Stimulated activated CD4-positive, alpha-beta T cell treated with anti-CD3 and anti-CD28 coated beads, Interleukin-12 subunit alpha, Interleukin-12 subunit beta, amount 100 ng/mL, for 4 hours (primary cell): ENCODE measurements at places on chromosomes 3 and 15.

DNA sequence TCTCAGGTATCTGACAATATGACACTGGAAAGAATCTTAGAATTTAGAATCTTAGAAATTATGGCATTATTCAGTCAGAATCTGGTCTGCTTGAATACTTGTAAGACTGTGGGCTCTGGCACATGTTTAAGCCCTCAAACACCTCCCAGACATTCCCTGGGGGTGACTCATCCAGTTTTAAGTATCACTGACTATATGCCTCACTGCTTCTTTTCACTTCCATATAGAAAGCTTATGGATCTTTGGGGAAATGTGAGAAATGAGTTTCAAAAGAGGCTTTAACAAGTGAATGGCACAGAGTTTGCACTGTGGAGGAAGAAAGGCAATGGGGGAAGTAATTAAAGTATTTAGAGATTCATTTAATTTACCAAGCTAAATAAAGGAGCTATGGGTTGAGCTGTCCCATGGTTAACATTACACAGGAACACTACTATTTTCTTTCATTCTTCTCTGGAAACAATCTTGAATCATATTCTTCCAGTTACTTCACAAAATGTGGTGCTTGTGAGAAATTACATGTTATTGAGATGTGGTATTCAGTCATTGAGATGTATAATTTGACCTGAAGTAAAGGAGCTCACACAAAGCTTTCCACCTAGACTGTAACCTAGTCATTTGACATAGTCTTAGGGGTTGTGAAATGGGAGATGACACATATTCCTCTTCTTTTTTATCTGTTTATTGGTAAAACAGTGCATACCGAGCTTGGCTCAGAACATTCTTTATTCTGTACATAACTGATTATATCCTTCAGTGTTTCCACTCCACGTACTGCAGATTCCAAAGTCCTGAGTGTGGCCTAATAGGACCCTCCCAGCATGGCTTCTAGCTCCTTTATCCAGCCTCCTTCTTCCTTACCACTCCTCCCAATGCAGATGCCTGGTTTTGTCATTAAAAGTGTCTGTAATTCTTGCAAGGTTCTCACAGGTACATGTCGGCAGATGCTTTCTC, 544.6 kb upstream of the NECTIN3 start:
- DNase-seq = no peak

DNA sequence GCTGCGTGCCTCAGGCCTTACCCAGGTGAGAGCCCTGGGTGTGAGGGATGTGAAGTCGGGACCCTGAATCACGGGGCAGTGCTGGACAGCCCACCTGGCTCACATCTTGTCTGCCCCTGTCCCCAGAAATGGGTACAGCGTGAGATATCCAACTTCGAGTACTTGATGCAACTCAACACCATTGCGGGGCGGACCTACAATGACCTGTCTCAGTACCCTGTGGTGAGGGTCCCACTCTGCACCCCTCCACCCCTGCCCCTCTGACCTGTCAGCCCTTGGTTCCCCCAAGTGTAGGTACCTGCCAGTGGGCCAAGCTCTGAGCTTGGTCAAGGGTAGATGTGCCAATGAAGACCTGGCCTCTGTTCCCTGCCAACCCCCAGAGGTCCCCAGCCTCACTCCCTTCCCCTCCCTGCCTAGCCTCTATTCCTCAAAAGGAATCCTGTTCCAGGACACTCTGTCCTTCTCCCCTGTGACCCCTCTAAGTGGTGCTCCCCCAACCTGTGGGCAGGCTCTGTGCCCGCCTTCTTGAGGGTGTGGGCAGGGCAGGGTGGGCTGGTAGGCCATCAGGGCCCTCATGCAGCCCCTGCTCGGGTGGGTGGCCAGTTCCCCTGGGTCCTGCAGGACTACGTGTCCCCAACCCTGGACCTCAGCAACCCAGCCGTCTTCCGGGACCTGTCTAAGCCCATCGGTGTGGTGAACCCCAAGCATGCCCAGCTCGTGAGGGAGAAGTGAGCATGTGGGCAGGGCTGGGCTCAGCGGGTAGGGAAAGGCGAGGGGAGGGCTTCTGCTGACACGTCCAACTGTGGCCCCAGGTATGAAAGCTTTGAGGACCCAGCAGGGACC, 25.1 kb downstream of the NBEAL2 start:
- DNase-seq = no peak

- DNase-seq = no peak
Observed at GRCh38 chr3:170180079-170180907, 1.2 kb downstream of the PHC3 start.

- DNase-seq = no peak
Observed at GRCh38 chr15:90036343-90036742, 35.2 kb downstream of the ZNF710 start.

DNA sequence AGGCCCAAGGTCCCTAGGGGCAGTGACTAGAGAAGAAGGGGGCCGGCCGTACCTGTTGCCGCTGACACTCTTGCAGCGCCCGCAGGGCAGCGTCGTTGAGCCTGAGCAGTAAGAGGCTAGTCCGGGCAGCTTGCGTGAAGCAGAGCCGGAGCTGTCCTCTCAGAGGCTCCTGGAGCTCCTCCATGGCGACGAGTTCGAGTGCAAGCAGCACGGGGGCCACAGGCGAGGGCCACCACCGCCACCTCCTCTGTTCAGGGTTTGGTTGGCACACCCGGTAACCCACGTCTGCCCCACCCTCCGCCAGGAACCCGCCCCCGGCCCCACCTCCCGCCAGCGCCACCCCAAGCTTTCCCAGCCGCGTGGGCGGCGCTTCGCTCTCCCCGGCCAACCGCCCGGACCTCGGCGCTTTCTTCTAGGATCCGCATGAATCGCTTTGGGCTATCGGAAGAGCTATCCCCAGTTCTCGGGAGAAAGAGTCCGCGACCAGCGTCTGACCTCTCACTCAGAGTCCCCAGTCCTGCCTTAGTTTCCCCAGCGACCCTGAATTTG, at the start of gene ELL3:
TSS of gene ELL3 (minus strand) at position 249 of the 549 bp plus-strand sequence. CDS start at position 184, 65 bp downstream.
- DNase-seq = peak; percentile 71

- DNase-seq = no peak
Observed at GRCh38 chr3:142180761-142181362, 31.5 kb upstream of the TFDP2 start.

DNA sequence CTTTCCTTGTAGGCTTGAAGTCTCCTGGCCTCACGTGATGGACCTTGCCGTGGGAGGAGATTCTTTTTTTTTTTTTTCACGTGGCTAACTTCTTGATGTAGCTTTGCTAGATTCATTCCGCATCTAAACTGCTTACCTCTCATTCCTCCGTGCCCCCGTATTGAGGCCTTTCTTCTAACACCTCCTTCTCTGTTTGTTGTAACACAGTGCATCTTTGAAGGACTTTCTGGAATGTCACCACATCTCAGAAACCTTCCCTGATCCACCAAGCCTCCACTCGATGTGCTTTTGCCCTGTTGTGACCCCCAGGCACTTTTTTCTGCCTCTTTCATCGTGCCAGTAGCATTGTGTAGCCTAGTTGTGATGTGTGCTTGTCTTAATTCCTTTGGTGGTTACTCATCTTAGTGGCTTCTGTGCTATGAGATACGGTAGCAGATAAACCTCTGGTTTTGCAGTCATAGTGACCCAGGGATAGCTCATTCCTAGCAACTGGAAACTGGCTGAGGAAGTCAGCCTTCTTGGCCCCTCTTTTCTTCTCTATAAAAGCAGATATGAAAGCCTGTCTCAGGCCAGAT, 1.6 kb upstream of the BNC1 start:
- DNase-seq = no peak

DNA sequence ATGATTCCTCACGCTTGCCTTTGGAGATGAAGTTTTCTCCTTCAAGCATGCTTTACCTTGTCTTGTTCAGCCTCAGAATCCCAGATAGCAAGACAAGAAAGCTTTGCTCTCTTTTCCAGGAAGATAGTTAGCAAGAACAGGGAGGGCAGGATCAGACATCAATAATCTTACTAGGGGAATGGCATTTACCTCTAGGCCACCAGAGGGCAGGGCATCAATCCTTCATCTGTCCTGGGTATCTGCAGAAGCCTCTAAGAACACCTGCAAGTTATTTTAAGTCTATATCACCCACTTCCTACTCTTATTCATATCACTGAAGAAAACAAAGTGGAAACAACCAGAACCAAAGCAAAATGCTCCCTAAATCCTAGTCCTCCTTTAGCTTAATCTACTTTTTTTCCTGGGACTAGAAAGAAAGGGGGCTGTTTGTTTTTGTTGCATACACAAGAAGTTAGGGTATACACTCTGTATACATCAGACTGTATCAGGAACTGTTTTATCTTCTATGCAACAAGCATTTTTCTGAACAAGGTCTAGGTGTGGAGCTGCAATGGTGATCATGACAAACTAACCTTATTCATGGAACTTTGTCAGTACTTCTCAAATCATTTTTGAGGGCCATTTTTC, 862.5 kb downstream of the CADM2 start:
- DNase-seq = no peak

- no peak for DNase-seq
Observed at GRCh38 chr3:173430576-173430975, 33.0 kb downstream of the NLGN1 start.

DNA sequence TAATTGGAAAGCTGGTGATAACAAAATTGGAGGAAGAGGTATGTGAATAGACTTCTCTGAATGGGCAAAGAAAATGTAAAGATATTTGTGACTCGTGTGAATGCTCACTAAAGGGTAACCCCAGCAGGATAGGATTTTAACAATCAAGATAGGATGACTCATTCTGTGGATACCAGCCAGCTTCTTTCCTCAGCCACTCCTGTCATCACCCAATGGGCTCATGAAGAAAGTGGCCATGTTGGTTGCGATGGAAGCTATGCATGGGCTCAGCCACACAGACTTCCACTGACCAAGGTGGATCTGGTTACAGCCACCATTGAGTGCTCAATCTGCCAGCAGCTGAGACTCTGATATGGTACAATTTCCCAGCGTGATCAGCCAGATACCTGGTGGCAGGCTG, 40.9 kb downstream of the STRIT1 start:
- no peak for DNase-seq
